ENCODE measurements at places on chromosomes 6 and 20.

- DNase-seq = no peak
Measured at GRCh38 chr6:25478973-25479372, 173.0 kb upstream of the SCGN start.

GRCh38 chr6:70277470-70277869 lies 25.4 kb downstream of the COL9A1 start:
- no peak for DNase-seq

DNA sequence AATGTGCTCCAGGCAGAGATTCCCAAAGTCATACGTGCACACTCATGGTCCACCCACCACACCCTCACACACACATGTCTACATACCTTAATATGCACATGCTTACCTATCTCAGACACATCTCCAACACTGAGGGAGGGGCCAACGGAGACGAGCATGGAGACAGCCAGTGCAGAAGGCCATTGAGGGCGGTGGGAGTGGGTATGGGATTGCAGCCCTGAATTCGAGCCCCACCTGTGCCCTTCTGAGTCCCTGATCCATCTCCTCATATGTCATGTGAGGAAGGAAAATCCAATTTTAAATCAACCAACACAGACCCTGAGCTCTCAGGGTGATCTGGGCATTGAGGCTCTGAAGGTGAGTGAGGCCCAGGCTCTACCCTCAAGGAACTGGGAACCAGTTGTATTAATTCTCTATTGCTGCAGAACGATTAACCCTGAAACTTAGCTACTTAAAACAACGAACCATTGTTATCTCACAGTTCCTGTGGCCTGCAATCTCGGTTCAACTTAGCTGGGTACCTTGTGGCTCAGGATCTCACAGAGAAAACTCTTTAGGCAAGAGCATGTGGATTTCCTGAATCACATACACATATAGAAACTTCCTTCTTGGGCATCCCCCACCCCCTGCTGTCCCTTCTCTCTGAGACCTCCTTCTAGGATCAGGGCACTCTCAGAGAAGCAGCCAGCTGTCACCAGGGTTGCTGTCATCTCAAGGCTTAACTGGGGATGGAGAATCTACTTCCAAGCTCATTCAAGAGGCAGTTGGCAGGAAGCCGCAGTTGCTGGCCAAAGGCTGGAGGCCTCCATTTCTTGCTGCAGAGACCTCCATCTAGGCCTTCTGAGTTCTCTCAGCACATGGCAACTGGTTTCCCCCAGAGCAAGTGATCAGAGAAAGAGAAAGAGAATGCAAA lies 28.3 kb downstream of the GLP1R start:
- no peak for DNase-seq

- no peak for DNase-seq
Measured at GRCh38 chr6:160102956-160103824, 18.4 kb upstream of the SLC22A1 start.

DNA sequence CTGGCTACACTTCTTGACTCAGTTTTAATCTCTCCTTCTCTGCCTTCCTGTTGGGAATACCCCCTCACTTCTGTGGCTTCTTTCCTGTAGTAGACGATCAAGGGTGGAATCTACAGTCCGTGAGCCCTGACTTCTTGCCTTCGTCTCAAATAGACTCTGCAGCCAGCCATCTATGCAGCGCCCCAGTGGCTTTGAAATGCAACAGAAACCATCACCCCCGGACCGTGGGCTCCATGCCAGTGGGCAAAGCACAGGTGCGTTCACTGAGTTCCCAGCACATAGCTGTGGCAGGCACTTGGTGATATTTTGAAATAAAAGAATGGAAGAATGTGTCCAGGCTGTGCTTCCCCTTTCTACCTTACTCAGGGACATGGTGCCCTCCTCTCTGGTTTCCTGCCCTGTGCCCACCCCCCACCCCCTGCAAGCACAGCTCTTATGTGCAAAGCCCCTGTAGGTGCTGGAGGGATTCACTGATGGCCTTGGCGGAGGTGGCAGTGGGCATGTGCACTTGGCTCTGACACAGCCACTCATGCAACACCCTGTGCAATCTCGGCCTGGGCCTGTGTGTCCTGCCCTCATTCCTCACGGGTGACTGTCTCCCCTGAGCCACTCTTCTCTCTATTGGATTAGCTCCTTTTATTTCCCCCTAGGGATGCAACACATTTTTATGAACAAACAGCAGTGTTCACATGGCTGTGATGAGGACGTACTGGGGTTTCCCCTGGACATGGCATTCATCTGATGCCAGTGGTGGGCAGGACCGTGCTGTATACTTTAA lies 5.5 kb upstream of the CDSN start:
- DNase-seq = no peak

GRCh38 chr6:34174846-34175399 lies 29.0 kb upstream of the GRM4 start:
- no peak for DNase-seq

DNA sequence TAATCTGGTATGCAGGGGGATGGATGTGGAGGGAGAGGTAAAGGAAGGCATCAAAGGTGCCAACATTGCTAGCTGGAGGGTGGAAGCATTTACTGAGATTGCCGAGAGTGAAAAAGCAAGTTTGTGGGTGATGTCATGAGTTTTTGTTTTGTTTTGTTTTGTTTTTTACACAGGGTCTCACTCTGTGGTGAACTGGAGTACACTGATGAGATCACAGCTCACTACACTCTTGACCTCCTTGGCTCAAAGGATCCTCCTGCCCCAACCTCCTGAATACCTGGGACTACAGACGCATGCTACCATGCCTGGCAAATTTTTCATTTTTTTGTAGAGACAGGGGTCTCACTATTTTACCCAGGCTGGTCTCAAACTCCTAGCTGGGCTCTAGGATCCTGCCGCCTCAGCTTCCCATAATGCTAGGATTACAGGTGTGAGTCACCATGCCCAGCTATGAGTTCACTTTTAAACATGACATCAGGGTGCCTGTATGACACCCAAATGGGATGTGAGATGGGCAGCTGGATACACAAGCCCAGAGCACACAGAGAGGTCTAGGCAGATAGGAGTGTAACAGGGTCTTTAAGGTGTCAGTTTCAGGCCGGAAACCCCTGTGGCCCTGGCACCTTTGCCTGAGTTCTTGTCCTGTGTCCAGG lies 35.1 kb upstream of the HMGA1 start:
- no peak for DNase-seq

DNA sequence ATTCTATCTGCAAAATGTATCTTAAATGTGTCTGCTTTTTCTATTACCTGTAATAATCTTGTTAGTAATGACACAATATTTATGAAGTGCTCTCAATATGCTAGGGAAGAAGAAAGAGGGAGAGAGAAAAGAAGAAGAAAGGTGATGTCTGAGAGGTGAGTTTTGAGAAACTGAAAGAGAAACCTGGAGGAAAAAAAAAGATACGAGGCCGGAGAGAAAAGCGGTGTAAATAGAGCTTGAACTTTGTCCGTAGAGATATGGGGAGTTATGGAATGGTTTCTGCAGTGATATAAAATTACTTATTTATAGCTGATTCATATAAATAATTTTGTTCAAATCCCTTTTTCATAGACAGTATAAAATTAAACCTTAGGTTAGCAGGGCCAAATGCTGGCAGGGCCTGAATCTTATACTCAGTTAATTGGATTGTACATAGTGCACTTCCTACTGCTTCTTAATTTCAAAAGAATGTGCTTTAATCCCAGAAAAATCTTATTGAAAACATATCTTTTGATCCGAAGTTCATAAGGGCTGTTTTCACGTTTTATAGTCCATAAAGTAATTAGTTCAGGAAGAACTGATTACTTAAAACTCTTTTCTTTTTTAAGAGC lies 43.0 kb downstream of the MYB start:
- DNase-seq = no peak

DNA sequence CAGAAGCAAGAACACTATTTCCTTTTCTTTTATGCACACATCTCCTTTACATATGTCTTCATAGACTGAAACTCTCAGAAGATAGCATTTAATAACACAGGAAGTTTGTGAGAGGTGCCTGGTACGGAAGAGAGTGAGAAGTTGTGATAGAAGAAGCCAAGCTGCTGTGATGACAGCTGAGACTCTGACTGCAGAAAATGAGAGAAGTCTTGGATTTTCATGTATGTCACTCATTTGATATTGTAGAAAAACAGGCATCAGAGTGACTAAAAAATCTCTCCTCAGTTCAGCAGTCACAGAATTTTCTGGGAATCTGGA lies 154.9 kb upstream of the BMP2 start:
- no peak for DNase-seq

GRCh38 chr20:4602297-4602631 lies 119.4 kb upstream of the PRND start:
- no peak for DNase-seq

DNA sequence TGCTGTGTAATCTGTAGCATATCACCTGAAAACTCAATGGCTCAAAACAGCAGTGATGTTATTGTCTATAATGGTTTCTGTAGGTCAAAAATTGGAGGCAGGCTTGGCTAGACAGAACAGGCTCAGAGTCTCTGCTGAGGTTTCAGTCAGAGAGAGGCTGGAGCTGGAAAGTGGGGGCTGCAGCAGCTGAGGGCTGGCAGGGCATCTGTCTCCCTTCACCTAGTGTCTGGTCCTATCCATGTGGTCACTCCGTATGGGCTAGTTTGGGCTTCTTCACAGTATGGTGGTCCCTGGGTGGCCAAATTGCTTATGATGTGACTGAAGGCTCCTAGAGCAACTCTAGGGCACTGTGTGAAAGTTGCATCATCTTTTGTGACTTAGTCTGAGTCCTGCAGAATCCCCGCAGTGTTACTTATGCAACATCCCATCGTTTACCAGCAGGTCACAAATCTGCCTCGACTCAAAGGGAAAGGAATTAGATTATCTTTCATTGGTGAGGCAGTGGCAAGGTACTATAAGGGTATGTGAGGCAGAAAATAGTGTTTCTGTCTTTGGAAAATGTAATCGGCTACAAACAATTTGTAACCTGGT lies 497.0 kb downstream of the EPHA7 start:
- DNase-seq = no peak

DNA sequence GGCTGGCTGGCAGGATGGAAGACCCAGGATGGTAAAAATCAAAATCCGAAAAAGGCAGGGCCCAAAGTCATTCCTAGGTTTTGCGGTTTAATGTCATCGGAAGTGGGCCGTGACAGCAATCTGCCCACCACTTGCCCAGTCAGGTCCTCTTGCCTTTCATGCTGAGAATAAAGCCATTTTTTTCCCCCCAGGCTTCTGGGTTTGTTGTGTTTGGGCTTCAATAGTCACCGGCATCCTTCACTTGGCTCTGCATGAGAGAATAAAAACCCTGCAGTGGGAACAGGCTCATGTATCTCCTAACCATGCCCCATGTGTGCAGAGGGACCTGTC lies 56.1 kb downstream of the MEP1A start:
- DNase-seq = no peak

GRCh38 chr6:130852844-130853554 lies 25.8 kb downstream of the SMLR1 start:
- no peak for DNase-seq
